Astrocyte (in vitro differentiated cells and primary cell): ENCODE measurements at places on chromosomes 3 and 15.

- no peaks in the 10 kb centered on the region for H3K4me1 ChIP-seq
- DNase-seq = no peak
- H3K36me3 ChIP-seq = no peaks in the 10 kb centered on the region
- H3K27me3 ChIP-seq = no peaks in the 10 kb centered on the region
- H3K4me3 ChIP-seq = no peak overlapping the region
- no peak overlapping the region for H3K27ac ChIP-seq
These were observed 43.9 kb downstream of the NSMCE3 start for GRCh38 chr15:29225534-29226234.

- no peaks in the 10 kb centered on the region for H3K4me1 ChIP-seq
- no peaks in the 10 kb centered on the region for H3K36me3 ChIP-seq
- H3K27me3 ChIP-seq = no peaks in the 10 kb centered on the region
- no peak overlapping the region for H3K27ac ChIP-seq
- DNase-seq = no peak
These were observed 36.0 kb downstream of the TSPAN3 start for GRCh38 chr15:77034695-77035489.

- no peaks in the 10 kb centered on the region for H3K27me3 ChIP-seq
- H3K27ac ChIP-seq = peak overlapping the region; percentile 81
- no peaks in the 10 kb centered on the region for H3K36me3 ChIP-seq
- DNase-seq = peak; percentile 53
- H3K4me1 ChIP-seq = peaks cover 38% of the 10 kb centered on the region
These were observed 410.6 kb downstream of the FOXP1 start for GRCh38 chr3:71172951-71173350.

- no peaks in the 10 kb centered on the region for H3K27me3 ChIP-seq
- H3K4me1 ChIP-seq = no peaks in the 10 kb centered on the region
- DNase-seq = no peak
- no peak overlapping the region for H3K27ac ChIP-seq
- H3K4me3 ChIP-seq = no peak overlapping the region
These were observed 10.8 kb downstream of the GPR15 start for GRCh38 chr3:98542623-98543022.

- DNase-seq = no peak
- no peaks in the 10 kb centered on the region for H3K4me1 ChIP-seq
- no peaks in the 10 kb centered on the region for H3K27me3 ChIP-seq
- H3K27ac ChIP-seq = no peak within 1 kb of the TSS
These were observed at the start of gene POPDC2 for GRCh38 chr3:119660474-119661440. Gene POPDC2, minus strand, starts transcription at chr3:119660589. Its CDS starts 166 bp downstream, at chr3:119660423.

DNA sequence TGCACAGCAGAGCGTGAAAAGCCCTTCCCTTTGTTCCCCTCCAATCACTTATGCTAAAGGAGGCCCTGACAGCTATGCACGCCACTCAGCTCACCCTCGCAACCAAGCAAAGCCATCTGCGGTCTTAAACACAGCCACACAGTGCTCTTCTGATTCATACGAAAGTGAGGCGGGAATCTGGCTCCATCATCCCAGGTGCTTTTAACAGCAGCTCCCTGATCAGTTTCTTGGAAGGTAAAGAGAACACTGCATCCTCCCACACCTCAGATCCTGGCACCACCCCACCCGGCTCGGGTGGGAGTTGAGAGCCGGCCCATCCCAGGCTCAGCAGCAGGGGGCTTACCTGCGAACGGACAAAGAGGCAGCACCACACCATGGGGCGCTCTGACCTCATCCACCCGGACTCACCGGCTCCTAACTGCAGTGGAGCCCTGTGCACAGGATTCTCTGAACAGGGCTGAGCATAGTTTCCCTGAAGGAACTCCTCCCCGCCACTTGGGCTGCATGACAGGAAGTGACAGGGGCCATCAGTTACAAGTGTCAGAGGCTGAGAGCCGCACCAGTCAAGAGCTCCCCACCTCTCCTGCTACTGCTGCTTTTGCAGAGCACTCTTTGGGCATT is 114.3 kb upstream of the ARHGEF3 start:
- H3K27me3 ChIP-seq = peaks cover 2% of the 10 kb centered on the region
- no peaks in the 10 kb centered on the region for H3K4me1 ChIP-seq
- no peaks in the 10 kb centered on the region for H3K36me3 ChIP-seq
- H3K27ac ChIP-seq = no peak overlapping the region
- no peak for DNase-seq
- H3K4me3 ChIP-seq = no peak overlapping the region
